Ovary (tissue), 10 donors: ENCODE measurements at places on chromosomes 1 and 21.

- H3K4me3 ChIP-seq = no peak overlapping the region
- H3K27me3 ChIP-seq = no peaks in the 10 kb centered on the region
- H3K36me3 ChIP-seq = no peaks in the 10 kb centered on the region
- no peak for DNase-seq
These were observed 23.2 kb downstream of the MYBPH start for GRCh38 chr1:203152158-203153034.

GRCh38 chr1:156652131-156652991 lies 10.4 kb downstream of the BCAN start:
- H3K27me3 ChIP-seq = no peaks in the 10 kb centered on the region
- H3K4me1 ChIP-seq = no peaks in the 10 kb centered on the region
- no peak overlapping the region for H3K4me3 ChIP-seq
- no peak overlapping the region for H3K27ac ChIP-seq
- no peak for DNase-seq

GRCh38 chr1:210631399-210631798 lies 302.7 kb downstream of the HHAT start:
- H3K4me1 ChIP-seq = no peaks in the 10 kb centered on the region
- H3K36me3 ChIP-seq = no peaks in the 10 kb centered on the region
- DNase-seq = no peak
- H3K4me3 ChIP-seq = no peak overlapping the region

DNA sequence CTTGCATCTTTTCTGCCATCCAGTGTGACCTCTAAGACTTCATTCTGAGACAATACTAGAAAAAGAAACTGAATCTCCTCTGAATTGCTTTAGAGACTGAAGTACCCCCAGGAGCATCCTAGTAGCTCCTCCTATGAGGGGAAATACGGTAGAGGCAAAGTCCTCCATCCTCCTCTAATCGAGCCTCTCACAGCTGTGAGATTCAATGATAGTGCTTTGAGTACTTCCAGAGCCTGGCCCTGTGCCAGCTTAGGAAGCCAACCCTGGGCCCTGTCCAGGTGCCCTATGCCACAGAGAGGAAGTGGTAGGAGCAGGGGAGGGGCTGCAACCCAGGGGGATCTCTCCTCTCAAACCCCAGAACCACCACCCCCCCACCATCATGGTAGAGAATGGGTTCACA lies 10.7 kb downstream of the RORC start:
- H3K4me3 ChIP-seq = no peak overlapping the region
- H3K4me1 ChIP-seq = peaks cover 4% of the 10 kb centered on the region
- H3K36me3 ChIP-seq = no peaks in the 10 kb centered on the region

- H3K36me3 ChIP-seq = no peaks in the 10 kb centered on the region
- DNase-seq = peak; percentile 70
- H3K4me1 ChIP-seq = peaks cover 1% of the 10 kb centered on the region
These were observed 1.4 kb downstream of the JUN start for GRCh38 chr1:58782178-58783089.

GRCh38 chr1:230788561-230789275 lies 41.5 kb downstream of the CAPN9 start:
- no peak for DNase-seq
- H3K27ac ChIP-seq = no peak overlapping the region
- H3K36me3 ChIP-seq = no peaks in the 10 kb centered on the region
- H3K4me1 ChIP-seq = no peaks in the 10 kb centered on the region

GRCh38 chr1:238187575-238187949 lies 296.8 kb upstream of the ZP4 start:
- no peak for DNase-seq
- no peaks in the 10 kb centered on the region for H3K4me1 ChIP-seq
- no peaks in the 10 kb centered on the region for H3K36me3 ChIP-seq
- no peaks in the 10 kb centered on the region for H3K27me3 ChIP-seq
- no peak overlapping the region for H3K4me3 ChIP-seq

- no peak overlapping the region for H3K4me3 ChIP-seq
- H3K36me3 ChIP-seq = no peaks in the 10 kb centered on the region
- H3K27me3 ChIP-seq = no peaks in the 10 kb centered on the region
- no peak overlapping the region for H3K27ac ChIP-seq
- DNase-seq = no peak
These were observed 244.9 kb downstream of the DSCAM start for GRCh38 chr21:40602080-40602479.

DNA sequence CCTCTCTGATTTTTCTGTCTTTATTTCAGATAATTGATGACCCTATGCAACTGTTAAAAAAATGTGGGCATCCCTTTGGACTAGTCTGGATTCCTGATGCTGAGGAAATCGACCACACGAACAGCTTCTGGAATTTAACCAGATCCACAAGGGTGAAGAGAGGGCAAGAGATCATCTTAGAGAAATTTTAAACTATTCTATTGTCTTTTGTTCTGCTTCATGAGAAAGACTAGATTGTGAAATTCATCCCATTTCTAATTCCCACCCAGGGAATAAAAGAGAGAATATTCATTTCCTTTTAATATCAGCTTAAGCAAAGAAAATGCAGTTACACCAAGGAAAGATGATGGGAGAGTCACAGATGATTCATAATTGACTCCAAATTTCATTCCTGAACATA lies 71.8 kb downstream of the DUSP10 start:
- no peaks in the 10 kb centered on the region for H3K4me1 ChIP-seq
- H3K4me3 ChIP-seq = no peak overlapping the region
- H3K36me3 ChIP-seq = no peaks in the 10 kb centered on the region
- no peak overlapping the region for H3K27ac ChIP-seq

DNA sequence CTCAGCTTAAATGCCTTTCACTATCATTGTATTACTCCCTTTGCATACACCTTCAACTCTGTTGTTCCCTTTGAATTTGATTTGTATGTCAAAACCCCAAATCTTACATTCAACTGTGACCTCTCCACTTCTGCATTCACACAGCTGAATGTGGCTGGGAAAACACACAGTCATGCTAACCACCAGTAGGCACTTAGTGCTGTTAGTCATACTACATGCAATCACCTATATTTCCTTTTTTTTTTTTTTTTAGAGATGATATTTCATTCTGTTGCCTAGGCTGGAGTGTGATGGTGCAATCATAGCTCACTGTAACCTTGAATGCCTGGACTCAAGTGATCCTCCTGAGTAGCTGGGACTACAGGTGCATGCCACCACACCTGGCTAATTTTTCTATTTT lies 16.2 kb downstream of the BTBD8 start:
- H3K27me3 ChIP-seq = no peaks in the 10 kb centered on the region
- no peaks in the 10 kb centered on the region for H3K36me3 ChIP-seq
- no peak overlapping the region for H3K4me3 ChIP-seq
- no peak overlapping the region for H3K27ac ChIP-seq
- no peak for DNase-seq

- H3K4me3 ChIP-seq = no peak overlapping the region
- no peaks in the 10 kb centered on the region for H3K36me3 ChIP-seq
- H3K4me1 ChIP-seq = peaks cover 5% of the 10 kb centered on the region
- H3K27ac ChIP-seq = no peak overlapping the region
These were observed 19.2 kb upstream of the KCNE2 start for GRCh38 chr21:34344584-34344983.

DNA sequence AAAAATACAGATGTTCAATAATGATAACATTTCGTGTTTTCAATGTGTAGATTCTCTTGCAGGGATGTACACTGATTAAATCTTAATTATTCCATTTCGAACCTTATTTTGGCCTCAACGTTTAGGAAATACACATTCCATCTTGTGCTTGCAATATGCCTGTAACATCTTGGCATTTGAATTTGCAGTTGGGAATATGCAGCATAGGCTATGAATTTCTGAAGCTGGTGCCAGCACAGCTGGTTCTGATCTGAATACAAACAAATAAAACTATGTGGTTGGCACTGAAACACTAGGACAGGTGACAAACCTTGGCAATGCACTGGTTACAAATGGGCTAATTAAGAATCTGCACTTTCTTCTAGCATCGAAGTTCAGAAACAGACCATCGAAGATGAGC lies 108.4 kb downstream of the ERG start:
- H3K4me1 ChIP-seq = no peaks in the 10 kb centered on the region
- DNase-seq = no peak
- no peaks in the 10 kb centered on the region for H3K27me3 ChIP-seq
- no peak overlapping the region for H3K27ac ChIP-seq
- H3K4me3 ChIP-seq = no peak overlapping the region

DNA sequence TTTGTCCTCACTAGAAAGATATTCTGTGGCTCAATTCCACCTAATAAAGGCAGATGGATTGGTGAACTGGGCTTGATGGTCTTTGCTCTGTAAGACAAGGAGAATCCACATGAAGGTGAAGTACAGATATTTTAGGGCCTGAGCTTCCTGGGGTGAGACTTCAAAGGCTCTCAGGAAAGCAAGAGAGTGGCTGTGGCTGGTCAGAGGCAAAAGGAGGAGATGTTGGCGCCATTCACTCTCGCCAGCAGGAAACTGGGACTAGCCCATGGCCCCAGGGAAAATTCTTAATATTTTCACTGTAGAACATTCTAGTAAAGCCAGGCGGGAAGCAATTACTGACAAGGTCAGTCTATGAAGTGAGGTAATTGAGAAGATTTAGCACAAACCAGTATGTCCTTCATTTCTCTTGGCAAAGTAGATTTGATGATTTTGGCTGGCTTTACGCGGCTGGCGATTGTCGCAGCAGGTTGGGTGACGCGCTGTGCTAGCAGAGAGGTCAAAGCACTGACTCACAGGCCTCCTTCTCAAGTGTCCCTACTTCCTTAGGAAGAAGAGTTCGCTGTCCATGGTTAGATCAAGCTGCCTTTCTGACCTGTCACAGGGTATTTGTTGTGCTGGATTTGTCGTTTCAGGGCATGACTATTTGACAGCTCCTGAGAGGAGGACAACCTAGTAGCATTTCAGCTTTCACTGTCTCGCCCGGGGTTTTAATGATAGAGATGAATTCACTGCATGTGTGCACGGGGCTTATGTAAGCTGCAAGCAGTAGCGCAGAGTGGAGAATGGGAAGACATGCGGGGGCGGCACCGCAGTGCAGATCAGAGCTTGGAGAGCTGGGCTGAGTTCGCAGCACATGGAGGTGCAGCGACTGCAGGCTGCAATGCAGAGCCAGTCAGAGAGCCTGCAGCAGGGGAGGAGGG lies 32.7 kb downstream of the XCL1 start:
- peaks cover 7% of the 10 kb centered on the region for H3K4me1 ChIP-seq
- peak; percentile 68 for DNase-seq
- H3K36me3 ChIP-seq = no peaks in the 10 kb centered on the region

DNA sequence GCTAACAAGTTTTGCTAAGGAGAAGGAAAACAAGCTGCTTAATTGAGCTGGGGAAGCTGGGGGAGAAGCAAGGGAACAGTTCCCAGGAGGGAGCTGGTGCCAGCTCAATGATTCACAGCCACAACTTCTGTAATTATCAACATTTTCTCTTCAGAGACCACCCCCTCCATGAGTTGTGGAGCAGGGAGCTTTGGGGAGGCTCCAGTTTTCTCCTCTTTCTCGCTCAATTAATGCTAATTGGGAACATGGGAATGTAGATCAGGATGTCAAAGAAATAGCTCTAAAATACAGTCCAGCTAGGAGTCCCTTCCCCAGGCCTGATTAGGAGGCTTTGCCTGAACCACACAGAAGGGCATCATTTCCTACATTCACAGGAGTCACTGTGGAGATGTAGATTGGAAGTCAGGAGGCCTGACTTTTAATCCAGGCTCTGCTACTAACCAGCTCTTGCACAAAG lies 12.1 kb upstream of the MNDA start:
- no peaks in the 10 kb centered on the region for H3K4me1 ChIP-seq
- H3K4me3 ChIP-seq = no peak overlapping the region
- no peak overlapping the region for H3K27ac ChIP-seq
- no peak for DNase-seq
- H3K36me3 ChIP-seq = no peaks in the 10 kb centered on the region

DNA sequence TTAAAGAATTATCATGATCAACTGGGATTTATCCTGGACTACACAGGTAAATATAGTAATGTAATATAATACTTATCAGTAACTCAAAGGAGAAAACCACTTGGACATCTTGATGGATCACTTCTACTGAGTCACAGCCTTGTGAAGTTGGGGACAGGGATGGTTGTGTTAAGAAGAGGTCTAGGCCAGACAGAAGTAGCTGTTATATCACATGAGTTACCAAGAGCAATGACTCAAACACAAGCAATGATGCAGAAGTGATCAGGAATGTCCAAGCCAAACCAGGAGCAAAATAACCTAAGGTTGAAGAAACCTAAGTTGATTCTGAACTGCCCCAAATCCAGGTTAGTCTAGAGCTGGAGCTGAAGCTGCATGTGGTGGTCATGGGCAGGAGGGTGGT lies 424.5 kb upstream of the DAB1 start:
- no peak for DNase-seq
- no peak overlapping the region for H3K4me3 ChIP-seq
- H3K4me1 ChIP-seq = no peaks in the 10 kb centered on the region
- no peaks in the 10 kb centered on the region for H3K36me3 ChIP-seq
- no peaks in the 10 kb centered on the region for H3K27me3 ChIP-seq
- no peak overlapping the region for H3K27ac ChIP-seq

DNA sequence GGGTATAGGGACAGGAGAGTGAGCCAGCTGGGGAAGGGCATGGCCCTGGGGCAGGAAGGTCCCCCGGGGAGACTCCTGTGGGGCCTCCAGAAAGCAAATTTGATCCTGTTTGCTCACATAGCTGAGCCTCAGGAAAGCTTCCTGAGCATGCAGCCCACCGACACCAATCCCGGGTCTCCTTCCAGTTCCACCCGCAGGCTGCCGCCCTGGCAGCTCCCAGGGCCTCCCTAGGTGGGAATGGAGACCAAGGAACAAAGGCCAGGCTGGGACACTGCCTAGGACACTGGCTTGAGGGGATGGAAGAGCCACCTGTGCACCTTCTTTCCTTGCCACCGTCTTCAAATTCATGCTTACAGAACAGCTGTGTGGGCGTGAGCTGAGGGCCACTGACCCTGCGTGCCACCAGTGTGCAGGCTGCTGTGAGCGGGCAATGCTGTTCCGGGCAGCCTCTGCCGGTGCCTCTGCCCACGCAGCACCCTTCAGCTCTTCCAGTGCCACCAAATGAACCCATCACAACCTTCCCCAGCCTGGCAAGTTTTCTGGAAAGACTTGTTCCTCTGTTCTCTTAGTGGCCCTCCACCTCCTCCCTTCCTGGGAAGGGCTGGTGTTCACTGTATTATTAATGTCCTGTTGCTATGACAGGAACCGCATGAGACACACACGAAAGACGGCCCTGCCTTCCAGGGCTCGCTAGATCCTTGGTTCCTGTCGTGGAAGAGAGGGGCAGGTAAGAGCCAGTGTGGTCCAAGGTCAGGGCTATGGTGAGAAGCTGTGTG lies 53.6 kb downstream of the ACBD3 start:
- H3K4me1 ChIP-seq = peaks cover 8% of the 10 kb centered on the region
- no peak for DNase-seq
- H3K27me3 ChIP-seq = no peaks in the 10 kb centered on the region
- no peaks in the 10 kb centered on the region for H3K36me3 ChIP-seq
- no peak overlapping the region for H3K27ac ChIP-seq
- no peak overlapping the region for H3K4me3 ChIP-seq

- H3K27ac ChIP-seq = no peak overlapping the region
- no peak overlapping the region for H3K4me3 ChIP-seq
- H3K36me3 ChIP-seq = no peaks in the 10 kb centered on the region
- DNase-seq = no peak
- no peaks in the 10 kb centered on the region for H3K4me1 ChIP-seq
These were observed 170.8 kb downstream of the ADSS2 start for GRCh38 chr1:244280859-244281258.
